ENCODE measurements at places on chromosomes 3 and 15.

- DNase-seq, result no peak
These were observed 25.9 kb upstream of the PLXNA1 start for GRCh38 chr3:126956866-126957650.

DNA sequence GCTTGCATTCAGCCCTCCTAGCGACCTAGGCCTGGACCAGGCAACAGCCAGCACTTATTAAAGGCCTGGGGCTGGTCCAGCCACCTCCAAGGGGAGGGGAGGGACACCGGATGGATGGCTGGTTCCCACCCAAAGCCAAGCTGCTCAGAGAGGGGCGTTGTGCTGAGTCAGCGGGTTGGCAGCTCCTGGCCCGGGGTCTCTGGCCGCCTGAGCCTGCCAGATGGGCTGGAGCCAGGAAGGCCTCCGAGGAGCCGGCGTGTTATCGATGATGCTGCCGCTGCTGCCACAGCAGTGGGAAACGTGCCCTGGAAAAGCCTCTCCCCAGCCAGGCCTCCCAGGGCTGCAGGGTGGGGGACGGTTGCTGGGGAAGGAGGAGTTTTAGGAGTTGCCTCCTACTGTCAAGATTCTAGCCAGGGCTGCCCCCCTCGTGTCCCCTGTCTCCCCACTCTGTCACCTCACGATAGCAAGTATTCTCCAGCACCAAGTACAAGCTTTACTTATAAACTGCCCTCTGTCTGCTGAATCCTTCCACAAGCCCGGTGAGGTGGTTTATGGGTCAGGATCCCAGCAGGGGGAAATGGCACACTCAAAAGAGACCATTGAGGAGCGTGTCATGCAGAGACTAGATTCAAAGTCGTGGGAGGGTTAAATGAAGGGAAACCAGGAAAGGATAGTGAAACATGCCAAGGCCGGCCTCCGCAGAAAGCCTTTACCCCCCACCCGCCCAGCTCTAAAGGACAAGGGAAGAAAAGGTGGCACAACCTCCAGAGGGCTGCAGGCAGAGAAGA lies 43.2 kb upstream of the TSEN2 start:
- peak; percentile 97 for DNase-seq

DNA sequence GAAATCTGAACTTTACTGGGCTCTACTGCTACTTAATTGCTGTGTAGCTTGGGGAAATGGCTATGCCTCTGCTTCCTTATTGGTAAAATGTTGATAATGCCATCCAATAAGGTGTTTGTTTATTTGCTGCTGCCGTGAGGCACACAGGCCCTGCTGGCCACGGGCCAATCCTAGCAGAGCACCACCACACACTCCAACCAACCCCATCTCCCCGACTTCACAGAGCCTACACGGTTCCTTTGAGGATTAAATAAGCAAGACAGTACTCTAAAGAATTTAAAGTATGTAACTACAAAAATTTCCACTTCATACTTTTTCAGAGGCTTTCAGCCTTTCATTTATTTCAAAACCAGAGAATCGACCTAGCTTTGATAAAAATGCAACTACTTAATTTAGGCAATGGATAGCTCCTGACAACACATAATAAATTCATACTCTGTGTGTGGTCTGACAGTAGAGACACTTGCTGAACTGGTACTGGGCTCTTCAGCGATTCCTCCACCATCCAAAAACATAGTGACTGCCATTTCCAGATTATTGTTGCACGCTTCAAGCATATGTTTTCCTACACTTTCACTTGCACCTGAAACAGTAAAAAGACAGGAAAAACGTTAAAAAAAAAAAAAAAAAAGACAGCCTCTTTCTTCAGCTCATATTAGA lies 25.3 kb downstream of the UBXN7 start:
- DNase-seq, result peak; percentile 54

DNA sequence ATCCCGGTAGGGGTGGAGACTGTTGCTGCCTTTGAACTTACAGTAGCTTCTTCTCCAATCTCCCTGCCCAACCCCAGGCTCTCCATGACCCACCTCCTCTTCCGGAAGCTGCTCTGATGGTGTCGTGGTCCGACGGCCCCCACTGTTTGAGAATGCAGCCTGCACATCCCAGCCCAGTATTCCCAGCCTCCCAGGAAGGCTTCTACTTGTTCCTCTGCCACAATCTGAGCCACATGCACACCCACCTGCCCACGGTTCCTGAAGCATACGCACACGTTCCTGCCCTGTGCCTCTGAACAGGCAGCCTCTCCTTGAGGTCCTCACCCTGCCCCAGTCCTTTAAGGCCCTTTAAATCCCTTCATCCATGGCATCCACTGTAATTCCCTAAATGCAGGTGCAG lies 57.4 kb downstream of the ABTB1 start:
- DNase-seq, result no peak

DNA sequence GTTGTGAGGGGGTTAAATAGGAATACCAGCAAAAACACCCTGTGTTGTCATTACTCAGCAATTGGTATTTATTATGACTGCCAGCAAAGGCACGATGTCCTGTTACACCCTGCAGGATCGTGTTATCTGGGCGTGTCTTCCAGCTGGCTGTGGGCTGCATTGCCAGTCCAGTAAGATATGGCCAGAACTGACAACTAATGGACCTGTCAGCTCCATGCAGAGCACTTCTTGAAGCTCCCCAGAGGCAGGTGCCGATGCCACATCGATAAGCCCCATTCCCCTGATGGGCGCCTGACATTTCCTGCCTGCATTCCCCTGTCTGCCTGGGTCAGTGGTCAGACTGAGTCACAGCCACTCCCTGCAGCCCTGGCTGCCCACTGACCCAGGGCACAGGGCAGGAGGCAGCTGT lies 79.7 kb upstream of the RASGRF1 start:
- no peak for DNase-seq

- no peak for DNase-seq
These were observed 44.5 kb downstream of the CMTM7 start for GRCh38 chr3:32435911-32436815.

DNA sequence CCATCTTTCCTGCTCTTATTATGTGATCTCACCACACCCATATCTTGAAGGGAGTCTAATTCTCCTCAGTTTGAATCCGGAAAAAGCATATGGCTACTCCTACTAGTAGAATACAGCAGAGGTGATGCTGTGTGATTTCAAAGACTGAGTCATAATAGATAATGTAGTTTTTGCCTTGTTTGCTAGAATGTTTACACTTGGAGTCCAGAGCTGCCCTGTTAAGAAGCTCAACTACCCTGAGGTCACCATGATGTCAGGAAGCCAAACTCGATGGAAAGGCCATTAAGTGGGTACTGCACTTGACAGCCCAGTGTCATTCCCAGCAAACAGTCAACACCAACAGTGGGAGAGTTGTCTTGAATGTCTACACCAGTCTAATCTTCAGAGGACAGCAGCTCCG lies 56.9 kb downstream of the CD200R1L start:
- DNase-seq, result no peak

DNA sequence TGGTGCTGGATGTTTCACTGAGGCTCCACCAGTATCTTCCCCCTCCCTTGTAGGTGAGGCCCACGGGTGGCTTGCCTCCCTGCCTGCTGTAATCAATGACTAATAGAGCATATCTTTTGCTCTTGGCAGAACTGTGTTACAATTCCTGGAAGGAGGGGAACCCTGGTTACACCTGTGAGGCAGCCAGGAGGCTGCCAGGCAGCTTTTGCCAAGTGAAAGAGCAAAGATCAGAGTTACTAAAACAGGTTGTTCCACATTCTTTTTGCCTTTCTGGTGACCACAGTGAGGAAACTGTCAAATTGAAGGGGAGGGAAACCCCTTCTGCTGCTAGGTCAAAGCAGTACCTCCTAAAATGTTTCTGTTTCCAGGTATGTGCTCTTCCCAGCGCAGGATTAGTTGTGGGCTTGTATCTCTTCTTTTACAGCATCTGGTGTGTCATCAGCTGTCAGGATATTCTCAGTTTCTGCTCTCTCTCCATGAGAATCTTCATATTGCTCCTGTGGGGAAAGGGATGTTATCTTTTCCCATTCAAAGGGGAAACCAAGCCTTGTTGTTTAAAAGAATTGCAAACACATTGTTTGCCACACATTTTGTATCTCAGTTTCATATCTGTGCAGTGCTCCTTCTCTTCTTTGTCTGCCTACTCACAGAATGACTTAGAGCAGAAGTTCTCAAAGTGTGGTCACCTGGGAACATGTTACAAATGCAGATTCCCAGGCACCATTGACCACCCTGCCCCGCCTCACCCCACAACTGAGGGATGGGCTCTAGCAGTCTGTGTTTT lies 137.4 kb upstream of the UMPS start:
- DNase-seq, result peak; percentile 51

DNA sequence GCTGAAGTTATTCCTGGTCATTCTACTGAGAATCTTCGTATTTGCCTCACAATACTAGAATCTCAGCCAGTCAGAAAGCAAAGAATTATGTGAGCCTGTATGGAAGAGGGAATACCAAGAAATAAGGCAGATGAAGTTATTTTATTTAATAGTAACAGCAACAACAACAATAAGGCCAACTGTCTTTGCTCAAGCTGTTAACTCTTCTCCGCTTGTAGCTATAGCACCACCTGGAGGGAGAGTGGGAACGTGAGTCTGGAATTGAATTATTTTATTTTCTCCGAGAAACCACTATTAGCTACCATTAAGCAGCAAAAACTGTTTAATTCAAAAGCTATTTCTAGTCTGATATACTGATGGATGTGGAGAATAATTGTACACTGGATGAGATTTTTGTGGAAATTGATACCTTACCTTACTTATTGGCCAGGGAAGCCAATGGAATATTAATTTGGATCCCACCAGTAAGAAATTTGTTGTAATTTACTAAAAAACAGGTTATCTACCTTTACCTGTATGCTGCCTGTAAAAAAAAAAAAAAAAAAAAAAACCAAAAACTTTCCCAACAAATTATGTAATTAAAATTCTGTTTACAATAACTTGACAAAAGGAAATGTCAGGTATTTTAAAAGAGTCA lies 50.1 kb downstream of the CALML4 start:
- peak; percentile 89 for DNase-seq

- peak; percentile 88 for DNase-seq
These were observed 9.1 kb upstream of the HPS3 start for GRCh38 chr3:149120051-149120972.

DNA sequence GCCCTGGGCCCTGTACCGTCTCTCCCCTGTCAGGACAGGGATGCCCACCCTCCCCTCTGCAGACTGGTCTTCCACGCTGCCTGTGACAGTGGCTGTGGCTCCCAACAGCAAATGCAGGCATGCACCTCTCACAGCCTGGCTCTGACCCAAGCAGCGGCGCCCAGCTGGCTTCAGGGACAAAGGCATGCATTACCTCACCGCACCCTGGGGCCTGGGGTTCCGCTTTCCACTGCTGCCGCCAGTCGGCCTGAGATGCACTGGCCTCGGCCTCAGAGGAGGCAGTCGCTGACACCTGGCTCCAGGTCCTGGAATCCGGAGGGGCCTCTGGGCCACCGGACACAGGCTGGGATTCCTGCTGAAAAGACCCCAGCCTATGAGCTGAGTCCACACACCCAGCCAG lies 70.3 kb downstream of the SCN5A start:
- no peak for DNase-seq

DNA sequence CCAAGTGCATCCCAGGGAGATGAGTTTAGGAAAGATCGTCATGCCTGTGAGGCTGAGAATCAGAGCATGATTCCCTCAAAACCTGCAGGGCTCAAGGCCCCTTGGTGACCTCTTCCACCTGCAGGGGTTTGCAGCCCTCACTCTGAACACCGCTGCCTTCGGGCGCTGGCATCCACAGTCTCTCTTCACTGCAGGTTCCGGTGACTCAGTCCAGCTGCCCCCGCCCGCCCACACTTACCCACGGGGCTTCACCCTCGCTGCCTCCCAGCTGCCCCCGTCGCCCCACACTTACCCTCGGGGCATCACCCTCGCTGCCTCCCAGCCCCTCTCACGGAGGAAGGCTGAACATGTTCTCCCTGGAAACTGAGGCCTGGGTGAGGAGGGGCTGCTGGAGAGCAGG lies 277.1 kb downstream of the XXYLT1 start:
- DNase-seq, result no peak

DNA sequence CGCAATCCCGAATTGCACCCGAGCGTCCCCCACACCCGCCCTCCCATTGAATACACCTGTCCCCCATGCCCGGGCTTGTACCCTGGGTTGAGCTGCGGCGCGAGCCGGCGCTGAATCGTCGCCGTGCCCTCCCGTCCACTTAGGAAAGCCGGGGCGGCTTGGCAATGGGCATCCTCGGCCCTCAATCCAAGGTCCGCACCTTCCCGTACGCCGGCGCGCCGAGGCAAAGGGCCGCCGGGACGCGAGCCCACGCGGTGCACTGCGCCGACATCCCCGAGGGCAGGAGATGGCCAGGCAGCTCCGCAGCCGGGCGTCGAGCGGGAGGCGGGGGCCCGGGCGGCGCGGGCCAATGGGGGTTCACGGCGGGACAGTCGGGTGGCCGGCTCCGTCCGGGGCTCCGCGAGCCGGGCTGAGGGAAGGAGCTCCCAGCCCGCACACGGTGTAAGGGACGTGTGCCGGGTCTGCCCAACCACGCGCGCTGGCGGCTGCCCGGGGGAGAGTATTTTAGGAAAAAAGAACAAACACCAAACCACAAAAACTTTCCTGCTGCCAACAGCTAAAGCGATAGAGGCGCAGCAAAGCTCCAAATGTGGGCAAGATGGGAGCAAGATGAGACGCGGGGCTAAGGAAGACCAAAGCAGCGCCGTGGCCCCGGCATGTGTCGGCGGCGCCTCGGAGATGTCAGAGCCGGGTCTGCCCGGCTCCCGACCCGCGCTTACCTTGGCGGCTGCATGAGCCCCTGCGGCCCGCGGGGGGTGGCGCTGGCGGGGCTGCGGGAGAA lies 621 bp downstream of the RGMA start:
- peak; percentile 33 for DNase-seq

GRCh38 chr3:94081884-94082283 lies 19.0 kb downstream of the NSUN3 start:
- no peak for DNase-seq

DNA sequence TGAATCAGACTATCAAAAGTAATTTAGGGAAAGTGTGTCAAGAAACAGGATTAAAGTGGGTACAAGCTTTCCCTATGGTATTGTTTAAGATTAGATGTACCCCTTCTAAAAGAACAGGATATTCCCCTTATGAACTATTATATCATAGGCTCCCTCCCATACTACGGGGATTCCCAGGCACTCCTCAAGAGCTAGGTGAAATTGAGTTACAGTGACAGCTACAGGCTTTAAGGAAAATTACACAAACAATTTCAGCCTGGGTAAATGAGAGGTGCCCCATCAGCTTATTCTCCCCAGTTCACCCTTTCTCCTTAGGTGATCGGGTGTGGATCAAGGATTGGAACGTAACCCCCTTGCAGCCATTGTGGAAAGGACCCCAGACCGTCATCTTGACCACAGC lies 240.8 kb upstream of the CNTN6 start:
- DNase-seq, result no peak

DNA sequence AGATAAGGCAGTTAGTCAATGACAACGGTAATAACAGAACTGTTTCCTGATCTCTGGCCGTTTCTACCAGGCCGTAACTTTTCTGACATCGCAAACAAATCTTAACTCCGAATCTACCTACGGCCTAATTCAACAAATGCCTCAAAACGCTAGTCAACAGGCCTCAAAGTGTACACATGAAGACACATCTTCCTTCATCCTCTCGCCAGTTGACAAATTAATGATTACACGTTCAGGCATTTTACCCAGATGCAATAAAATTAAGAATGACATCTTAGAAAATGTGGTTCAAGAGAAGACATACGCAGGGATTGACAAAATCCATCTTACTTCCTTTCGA lies 1.5 kb downstream of the SFMBT1 start:
- no peak for DNase-seq

- DNase-seq, result peak; percentile 40
These were observed 756.6 kb upstream of the DPPA4 start for GRCh38 chr3:110093812-110094401.
